Epithelial cell of esophagus (primary cell): ENCODE measurements at places on chromosomes 3 and 15.

DNA sequence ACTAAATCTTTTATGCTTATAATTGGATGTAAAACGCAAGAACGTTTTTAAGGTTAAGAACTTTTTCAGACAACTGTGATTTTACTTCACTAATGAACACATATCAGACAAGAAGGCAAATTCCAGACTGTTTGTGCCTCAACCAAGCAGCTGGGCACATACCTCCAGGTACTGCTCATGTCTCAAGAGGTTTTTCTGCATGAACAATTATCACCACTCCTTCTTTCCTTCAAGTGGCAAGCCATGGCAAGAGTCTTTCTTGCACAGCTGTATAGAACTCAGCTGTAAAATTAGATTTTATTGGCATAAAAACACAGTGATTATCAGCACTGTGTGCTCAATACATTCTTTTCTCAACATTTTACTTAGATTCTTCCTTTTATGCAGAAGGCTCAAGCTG, 64.3 kb downstream of the FNDC3B start:
- peak; percentile 94 for DNase-seq

DNA sequence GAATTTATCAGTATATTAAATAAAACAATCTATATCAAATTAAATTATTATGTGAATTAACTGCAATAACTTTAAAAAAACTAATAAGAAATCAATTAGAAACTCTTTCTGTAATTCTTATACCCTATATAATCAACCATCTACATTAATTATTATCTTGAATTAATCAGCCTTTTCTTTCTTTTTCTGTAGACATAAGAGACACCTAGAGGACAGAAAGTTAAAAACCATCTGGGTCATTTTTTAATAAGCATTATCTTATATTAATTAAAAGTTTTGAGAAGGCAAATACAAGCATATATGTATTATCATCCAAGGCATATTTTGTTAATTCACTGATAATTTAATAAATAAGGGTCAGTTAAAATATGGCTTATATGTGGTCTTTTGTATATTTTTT, 24.2 kb upstream of the SLC25A26 start:
- no peak for DNase-seq

GRCh38 chr3:158205994-158206393, 96.1 kb downstream of the RSRC1 start:
- no peak for DNase-seq

- DNase-seq = peak; percentile 11
These were observed 81.5 kb downstream of the GAP43 start for GRCh38 chr3:115704661-115705338.
